ENCODE measurements at places on chromosomes 7 and 10. TPM values are rescaled to one million over a fixed set of nuclear protein-coding genes. Genes with fewer than 3 reads are reported as not detected.

DNA sequence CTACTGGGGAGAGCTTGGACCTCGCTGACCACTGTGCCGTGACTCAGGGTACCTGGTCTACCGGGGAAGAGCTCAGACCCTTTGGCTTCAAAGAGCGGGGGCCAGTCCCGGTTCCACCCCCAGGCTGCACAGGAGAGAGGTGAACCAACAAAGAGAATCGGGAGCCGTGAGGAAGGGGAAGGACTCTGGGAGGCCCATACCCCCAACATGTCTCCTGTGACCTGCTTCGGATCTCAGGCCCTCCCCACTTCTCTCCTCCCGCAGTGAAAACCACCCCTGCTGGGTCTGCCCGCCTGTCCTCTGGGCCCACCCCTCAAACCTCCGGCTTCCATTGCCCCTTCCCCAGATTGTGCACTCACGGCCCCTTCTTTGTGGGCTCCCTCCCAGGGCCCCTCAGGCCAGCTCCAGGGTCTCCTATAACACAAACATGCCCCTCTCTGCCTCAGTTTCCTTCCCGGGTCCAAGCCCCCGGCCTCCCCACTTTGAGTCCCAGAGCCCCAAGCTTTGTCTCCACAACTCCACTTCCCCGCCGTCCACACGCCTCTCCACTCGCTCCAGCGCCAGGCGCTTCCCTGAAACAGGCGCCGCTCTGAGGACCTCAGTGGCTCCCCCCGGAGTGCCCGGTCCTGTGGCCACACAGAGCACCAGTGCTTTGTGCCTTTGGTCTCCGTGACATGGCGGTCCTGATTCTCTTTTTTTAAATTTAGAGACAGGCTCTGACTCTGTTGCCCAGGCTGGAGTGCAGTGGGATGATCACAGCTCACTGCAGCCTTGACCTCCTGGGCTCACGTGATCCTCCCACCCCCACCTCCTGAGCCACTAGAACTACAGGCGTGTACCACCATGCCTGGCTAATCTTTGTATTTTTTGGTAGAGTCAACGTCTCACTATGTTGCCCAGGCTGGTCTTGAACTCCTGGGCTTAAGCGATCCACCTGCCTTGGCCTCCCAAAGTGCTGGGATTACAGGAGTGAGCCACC, 7.5 kb upstream of the INTS1 start:
- DNase-seq: no peak

Gene CDH23
- total RNA-seq: not detected

DNA sequence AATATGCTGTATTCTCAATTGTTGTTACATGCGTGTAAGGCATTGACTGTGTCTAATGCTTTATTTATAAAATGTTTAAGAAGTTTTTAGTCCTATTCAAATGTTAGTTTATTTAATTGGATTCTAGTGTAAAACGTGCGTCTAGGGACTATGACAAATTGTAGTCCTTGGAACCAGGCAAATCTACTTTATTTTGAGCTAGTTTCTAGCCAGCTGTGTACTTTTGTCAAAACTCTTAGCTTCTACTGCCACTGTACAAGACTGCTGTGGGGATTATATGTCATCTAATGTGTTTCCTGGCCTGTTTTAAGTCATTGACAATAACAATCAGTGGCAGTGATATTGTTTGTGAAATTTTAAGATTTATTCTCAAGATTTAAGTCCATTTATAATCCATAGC, 220.5 kb upstream of the SEMA3D start:
- no peak for DNase-seq

GRCh38 chr7:17663061-17663675, 277.1 kb downstream of the SNX13 start:
- DNase-seq: peak; percentile 60

Gene BAZ1B
- 68.5 TPM for total RNA-seq

- DNase-seq: no peak
Measured at GRCh38 chr10:84089162-84089561, 50.1 kb upstream of the GHITM start.

DNA sequence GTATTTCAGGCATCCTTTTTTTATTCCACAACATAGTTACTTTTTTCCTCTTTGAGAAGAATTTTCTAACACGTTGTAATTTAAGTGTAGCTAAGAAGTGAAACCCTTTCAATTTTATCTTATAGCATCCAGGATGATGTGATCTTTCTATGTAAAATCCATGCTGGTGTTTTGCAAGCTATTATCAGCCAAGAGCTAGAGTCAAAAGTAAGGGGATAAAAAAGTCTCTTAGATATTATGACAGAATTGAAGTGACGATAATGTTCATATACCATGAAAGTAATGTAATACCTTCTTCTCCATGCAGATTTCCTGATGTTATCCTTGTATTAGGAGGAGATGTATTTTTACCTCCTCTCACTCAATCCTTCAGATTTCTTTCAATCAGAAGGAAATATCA, 64.2 kb upstream of the MBL2 start:
- DNase-seq: no peak

- no peak for DNase-seq
Measured at GRCh38 chr10:44723082-44723481, 188.1 kb upstream of the TMEM72 start.

- no peak for DNase-seq
Measured at GRCh38 chr10:84948644-84949043, 620.3 kb downstream of the CCSER2 start.

DNA sequence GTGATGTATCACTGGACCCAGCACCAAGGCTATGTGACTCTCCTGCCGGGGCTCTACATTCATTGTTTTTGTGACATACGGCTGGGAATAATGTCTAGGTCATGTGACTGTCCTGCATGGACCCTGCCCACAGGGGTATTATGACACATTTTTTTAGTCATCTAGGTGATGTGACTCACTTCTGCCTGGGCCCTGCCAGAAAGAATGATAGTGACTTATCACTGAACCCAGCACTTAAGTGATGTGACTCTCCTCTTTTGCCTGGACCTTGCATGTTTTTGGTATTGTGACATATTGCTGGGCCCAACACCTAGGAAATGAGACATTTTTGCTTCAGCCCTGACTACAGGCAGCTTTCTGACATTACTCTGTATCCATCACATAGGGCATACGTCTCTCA, 51.1 kb upstream of the ZNF107 start:
- DNase-seq: no peak

Gene PRTFDC1
- 0.30 TPM for total RNA-seq

Gene FGL2
- not detected for total RNA-seq

- DNase-seq: no peak
Measured at GRCh38 chr10:20110125-20111100, 294.2 kb downstream of the PLXDC2 start.

Gene OR2A5
- total RNA-seq: not detected

DNA sequence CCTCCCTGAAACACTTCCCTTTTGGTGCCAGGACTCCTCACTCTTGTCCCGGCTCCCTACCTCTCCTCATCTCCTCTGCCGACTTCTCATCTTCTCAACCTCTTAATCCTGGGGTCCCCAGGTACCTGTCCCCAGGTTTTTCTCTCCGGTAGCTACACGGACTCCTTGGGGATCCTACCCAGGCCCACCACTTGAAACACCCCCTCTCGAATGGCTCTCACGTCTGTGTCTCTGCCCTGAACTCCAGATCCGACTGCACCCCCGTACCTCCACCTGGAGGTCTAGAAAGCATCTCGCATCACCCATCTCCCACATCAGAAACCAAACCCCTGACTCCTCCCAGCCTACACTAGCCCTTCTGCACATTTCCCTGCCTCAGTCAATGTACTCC, 4.8 kb downstream of the TBATA start:
- DNase-seq: no peak
